ENCODE measurements at places on chromosomes 1 and 21.

DNA sequence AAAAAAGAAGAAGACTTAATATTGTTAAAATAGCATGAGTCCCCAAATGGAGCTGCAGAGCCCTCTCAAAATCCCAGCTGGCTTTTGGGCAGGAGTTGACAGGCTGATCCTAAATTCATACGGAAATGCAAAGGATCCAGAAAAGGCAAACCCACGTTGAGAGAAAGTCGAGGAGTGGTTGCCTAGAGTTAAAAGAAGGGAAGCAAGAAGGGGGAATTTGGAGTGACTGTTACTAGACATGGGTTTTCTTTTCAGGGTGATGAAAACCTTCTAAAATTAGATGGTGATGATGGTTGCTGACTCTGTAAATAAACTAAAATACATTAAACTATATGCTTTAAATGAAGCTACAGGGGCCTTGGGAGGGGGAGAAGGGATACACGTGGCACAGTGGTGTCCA lies 1.6 kb downstream of the DNMT3L start:
- no peak for DNase-seq

DNA sequence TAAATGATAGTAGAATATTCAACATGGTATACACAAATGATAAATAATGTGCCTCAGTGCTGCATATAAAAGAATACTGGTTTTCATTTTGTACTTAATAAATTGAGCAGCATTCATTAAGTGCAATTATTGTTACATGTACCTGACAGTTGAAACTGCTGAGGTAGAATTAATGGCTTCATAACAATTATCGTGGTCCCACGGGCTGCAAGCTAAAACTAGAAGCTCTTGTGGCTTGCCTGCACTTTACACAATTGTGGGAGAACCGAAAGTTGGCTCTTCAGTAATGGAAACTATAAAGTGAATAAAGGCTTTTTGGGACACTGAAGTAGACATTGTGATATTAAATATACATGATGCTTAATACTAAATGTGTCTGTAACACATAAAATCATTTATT lies 23.2 kb downstream of the INSL5 start:
- no peak for DNase-seq

- DNase-seq: no peak
Measured at GRCh38 chr21:17598437-17598836, 14.3 kb downstream of the BTG3 start.

DNA sequence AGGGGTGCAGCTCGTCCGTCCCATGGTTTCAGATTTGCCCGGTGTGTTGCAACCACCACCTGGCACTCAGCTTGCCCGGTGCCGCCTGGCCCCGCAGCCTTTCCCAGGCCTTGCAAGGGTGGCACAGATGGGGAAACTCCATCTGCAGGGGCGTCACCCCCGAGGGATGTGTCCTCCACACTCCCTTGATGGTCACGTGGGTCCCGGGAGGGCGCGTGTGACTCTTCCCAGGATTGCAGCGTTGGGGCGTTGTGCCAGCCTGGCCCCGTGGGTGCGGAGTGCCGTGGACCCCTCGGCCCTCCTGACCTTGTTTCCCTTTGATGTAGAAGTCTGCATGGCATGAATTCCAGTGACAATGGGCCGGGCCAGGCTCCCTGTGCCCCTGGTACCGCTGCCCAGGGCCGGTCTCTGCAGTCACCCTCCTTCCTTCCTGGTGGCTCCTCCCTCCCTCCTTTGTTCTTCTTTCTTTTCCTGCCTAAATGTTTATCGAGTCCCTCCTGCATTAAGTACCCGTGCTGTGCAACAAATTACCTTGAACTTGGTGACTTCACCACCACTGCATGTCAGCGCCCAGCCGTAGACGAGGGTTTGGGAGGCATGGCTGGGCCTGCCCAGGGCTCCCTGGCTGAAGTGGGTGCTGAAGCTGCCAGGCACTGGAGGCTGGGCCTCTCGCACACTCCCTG lies 22.9 kb downstream of the RRP1 start:
- DNase-seq: no peak

GRCh38 chr1:111217183-111217910 lies 10.2 kb upstream of the CHI3L2 start:
- no peak for DNase-seq

DNA sequence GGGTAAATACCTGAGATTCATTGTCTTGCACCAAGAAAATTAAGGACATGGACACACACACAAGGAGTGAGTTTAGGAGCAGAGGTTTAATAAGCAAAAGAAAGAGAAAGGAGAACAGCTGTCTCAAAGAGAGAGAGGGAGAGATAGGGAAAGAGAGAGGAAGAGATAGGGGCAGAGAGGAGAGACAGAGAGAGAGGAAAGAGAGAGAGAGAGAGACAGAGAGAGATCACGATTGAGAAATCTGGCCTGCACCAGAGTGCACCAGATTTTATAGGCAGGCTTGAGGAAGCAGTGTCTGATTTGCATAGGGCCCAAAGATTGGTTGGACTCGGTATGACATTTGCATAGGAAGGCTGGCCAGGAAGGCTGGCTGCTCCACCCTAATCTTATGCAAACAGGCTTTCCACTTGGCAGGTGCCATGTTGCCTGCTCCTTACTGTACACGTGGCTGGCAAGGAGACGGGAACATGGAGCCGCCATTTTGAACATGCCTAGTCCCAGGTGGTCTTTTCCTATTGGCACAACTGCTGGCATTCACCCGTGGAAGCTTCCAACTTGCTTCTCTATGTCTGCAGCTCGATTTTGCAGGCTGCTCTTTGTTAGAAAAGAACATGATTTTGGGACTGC lies 419.9 kb downstream of the ZP4 start:
- no peak for DNase-seq

- no peak for DNase-seq
Measured at GRCh38 chr21:45324489-45325205, 37.0 kb upstream of the POFUT2 start.
